ENCODE measurements at places on chromosomes 2 and 18.

GRCh38 chr2:42123426-42123825, 45.7 kb upstream of the EML4 start:
- no peak for DNase-seq

GRCh38 chr18:52288403-52289004, 51.5 kb upstream of the DCC start:
- DNase-seq, result peak; percentile 2

- DNase-seq, result no peak
Measured at GRCh38 chr2:108575132-108575966, 41.1 kb downstream of the LIMS1 start.

DNA sequence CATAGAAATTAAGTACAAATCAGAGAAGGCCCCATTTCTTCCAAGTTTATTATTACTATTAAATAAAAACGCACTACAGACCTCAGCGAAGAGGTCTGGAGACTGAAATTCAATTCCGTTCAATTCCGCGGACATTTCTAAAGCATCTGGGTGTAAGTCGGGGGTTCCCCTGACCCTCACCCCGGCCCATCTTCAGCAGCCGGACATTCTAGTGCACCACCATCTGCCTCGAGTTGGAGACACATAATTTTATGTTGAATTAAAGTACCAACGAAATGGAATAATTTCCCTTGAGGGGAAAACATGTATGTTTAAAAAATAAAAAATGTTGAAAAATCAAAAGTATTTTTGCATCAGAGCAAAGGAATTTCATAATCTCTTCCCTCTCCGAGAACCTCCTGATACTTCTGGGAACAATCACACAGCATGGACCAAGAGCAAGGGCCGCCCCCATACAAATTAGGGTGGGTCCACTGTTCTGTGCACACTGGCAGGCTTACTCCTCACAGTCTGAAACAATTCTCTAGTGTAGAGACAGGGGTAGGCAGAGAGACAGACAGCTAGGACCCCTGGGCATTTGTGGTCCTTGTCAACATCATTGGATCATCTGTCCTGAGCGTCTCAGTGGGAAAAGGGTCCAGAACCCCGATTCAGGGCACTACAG, 29.3 kb downstream of the MBP start:
- no peak for DNase-seq

DNA sequence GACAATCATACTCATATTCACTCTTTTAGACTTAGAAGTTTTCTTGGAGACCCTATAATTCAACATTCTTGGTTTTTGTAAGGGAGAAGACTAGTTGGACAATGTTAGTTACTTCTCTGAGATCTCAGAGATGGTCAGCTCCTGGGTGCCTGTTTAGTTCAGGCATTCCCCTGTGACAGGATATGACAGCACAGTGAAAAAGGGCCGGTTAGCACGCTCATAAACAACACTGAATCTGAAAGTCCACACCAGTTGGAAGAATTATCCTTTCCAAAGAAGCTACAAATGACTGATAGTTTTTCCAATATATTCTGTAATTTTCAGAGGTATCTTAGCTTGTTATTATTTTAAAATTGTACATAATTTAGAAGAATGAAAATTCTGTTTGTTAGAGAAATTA, 75.7 kb downstream of the ADAM23 start:
- DNase-seq, result no peak

DNA sequence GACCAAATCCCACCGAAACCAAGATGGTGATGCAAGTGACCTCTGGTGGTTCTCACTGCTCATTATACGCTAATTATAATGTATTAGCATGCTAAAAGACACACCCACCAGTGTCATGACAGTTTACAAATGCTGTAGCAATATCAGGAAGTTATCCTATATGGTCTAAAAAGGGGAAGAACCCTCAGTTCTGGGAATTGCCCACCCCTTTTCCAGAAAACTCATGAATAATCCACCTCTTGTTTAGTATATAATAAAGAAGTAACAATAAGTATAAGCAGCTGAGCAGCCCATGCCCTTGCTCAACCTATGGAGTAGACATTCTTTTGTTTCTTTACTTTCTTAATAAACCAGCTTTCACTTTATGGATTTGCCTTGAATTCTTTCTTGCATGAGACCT, 31.0 kb upstream of the FMNL2 start:
- DNase-seq, result no peak

DNA sequence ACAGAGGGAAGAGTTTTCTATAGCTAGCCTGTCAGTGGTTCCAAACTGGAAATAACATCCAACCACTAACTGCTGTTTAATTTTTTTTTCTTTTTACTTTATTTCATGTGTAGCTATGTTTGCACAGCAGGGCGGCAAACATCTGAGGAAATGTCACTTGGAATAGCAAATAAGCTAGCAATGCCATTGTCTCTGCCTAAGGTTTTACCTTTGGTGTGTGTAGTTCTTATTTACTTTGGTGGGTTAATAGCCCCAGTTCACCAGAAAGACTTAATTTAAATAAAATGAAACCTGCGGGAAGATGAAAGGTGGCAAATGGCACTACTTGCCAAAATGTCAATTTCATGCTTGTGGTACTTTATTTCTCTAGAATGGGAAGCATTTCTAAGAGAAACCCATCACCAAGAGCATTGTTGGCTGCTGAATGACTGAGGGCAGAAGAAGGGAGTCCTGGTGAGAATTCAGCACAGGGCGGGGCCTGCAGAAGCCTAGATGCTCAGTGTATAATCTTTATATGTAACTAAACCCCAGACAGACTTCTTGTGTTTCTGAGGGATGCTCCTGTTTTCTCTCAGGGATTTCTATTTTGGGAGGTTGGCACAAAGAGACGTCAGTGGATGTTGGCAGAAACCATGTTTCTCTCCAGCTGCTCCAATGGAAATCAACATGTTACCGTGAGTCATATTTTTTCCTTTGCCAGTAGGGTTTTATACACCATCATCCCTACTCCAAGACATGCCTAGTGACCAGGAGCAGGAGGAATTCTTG, 300.4 kb upstream of the NT5C1B start:
- DNase-seq, result no peak

DNA sequence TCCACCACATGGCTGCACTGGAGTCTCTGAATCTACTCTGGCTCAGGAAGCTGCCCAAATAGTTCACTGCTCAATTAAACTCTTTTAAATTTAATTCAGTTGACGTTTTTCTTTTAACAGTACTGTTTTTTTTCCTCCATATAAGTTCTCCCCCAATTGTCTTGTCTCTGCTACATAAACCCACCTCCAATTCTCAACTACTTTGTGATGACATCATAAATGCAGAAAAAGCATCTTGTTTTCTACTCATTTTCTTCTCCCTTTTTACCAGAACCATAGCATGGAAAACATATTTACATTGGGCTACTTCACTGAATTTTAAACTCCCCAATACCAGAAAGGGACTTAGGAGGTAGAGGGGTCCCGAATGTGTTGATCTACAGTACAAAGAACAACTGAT, 270.4 kb downstream of the GPD2 start:
- no peak for DNase-seq

GRCh38 chr2:227671170-227671905, 4.7 kb downstream of the SCYGR5 start:
- no peak for DNase-seq

DNA sequence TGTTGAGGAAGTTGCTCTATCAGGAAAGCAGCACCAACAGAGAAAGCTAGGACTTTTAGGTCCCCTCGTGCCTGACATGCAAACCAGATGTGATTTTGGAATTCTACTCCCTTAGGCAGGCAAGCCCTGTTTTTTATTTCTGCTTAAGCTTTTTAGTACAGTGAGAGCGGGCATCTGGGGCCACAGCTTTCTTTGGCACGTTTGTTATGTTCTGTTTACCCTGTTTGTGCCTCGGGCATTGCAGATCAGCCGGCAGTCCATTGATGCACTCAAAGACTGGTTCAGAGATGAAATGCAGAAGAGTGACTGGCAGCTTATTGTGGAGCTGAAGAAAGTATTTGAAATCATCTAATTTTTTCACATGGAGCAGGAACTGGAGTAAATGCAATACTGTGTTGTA, 61.9 kb downstream of the EIF5B start:
- DNase-seq, result no peak

DNA sequence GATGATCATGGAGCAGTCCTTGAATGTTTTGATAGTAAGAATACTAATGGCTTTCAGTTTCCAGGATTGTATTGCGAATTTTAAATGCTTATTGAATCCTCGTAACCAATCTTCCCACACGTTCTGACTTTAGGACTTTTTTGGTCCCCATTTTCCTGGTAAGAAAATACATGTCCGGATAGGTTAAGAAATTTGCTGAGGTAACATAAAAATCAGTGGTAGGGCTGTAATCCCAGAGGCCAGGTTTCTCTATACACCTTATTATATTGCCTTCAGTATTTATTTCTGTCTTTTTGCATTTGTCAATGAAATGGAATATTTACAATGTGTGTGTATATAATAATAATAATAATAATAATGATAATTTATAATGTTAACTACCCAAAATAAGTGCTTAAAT, 603.2 kb downstream of the TMEM182 start:
- DNase-seq, result no peak

DNA sequence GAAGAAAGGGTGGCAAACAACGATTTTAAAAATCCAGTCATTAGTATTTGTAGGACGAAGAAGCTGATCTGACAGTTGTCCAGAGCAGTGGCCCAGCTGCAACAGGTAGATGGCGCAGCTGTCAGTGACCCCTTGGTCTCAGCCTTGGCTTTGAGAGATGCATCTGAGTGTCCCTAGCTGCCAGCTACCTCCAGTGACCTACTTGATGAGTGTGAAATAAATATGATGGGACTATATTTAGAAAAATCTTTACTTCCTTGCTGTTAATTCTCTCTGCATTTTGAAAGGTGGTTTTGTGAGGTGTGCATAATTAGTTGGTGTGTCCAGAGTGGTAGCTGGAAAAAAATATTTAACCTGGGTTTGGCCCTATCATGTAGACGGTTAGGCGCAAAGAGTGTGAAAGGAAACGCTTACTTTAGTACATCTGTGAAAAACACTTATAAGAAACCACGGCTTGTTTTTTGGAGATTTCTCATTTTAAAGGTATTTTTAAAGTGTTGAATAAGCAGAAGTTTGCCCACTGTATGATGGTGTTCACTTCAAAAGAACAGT, 963 bp downstream of the INPP1 start:
- no peak for DNase-seq

DNA sequence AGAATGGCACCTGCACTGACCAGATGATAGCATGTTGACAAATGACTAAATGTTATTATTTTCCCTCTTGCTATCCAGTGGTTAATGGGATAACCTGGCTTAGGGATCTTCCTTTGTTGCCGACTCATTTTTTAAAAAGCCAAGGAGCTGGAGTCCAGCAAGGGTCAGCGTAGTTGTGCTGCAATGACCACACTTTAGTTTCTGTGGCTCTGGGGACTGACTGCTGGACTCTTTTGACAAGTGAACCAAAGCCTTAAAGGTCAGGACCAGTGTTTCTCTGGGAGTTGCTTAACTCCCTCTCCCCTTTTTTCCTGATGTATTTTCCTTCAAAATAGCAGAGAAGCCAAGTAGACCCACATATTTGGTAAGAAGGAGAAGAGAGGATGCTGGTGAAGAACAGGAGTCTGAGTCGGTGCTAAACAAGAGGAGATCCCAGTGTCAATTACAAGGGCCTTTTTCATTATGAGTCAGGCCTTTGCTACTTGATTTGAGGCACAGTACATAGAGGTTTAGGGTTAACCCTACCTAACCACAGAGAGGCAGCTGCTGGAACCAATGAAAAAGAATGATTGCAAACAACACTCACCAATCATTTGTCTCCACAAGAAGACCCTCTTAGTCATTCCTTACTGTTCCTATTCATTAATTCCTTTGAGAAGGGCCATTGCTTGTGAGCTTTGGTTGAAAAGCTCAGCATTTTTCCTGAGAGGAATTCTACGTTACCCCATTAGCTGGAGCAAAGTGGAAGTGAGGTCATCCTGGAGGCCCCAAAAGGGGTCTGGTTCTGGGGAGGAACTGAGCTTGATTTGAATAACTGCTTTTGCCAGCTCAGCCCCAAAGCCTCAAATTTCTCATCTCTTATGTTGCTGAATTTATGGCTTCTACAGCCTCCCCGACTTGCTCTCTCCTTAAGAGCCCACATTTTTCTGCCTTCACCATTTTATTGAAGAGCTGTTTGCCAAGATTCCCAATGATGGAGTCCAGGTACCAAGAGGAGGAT, 137.6 kb upstream of the HNMT start:
- DNase-seq, result no peak

GRCh38 chr2:65663831-65664407, 231.5 kb upstream of the SPRED2 start:
- no peak for DNase-seq

DNA sequence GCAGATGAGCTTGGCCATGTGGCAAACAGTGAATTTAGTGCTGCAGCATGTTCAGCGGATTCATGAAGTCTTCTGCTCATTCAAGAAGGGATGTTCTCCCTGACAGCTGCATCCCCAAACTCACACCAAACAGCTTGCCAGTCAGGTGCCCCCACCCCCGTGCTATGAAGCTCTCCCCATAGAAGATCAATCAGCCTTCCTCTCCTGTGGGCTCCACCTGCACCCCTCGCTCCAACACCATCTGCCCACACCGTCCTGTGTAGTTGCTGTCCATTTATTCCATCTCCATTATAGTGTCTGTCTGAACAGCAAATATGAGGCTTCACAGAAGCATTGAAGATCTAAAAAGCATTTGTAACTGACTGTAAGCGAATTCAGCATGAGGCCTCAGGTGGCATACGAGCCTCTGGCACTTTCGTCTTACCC, 218.9 kb downstream of the BCL2 start:
- DNase-seq, result no peak

DNA sequence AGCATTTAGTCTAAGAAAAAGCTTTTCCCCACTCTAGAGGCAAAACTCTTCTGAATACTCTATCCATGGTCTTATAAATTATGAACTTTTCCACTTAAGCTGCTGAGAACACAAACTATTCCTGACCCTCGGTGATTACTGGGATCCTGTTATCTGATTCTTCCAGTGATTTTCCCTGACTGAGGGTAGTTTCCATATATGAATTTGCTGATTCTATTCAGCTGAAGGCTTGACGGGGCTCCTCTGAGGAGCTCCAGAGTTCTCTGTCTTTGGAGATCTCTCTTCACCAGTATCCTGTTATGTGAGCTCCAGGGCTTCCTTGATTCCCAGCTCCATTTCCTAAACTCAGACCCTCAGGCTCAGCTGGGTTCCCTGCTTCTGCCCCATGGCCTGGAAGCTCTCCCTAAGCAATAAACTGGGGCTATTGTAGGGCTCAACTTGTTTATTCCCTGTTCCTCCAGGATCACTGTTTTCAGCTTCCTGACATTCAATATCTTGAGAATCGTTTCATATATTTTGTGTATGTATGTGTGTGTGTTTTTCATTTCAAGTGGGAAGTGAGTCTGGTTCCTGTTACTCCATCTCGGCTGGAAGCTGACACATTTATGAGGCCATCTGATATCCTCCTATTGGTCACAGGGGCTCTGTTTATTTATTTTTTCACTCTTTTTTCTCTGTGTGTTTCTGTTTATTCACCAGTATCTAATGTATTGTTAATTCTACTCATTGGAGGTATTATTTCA, 78.2 kb downstream of the ARHGAP28 start:
- no peak for DNase-seq

- no peak for DNase-seq
Measured at GRCh38 chr18:49968644-49969309, 155.4 kb upstream of the ACAA2 start.
